Head of caudate nucleus (tissue), 42 donors: ENCODE measurements at places on chromosomes 7 and 10.

DNA sequence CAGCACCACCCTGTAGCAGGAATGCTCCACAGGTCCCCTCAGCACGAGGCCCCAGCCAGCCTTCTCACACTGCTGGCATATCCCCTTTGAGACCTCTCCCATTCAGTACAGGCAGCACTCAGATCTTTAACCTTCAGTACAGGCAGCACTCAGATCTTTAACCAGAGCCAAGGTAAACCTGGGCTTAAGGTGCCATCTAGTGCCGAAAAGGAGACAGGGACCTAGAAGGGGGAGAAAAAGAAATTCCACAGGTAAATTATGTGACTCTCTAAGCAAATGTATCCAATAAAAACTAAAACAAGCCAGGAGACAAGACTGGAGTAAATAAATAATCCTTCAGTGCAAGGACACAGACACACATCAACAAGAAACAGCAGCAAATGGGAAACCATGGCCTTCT lies 358.6 kb downstream of the PTPRN2 start:
- no peak for DNase-seq

DNA sequence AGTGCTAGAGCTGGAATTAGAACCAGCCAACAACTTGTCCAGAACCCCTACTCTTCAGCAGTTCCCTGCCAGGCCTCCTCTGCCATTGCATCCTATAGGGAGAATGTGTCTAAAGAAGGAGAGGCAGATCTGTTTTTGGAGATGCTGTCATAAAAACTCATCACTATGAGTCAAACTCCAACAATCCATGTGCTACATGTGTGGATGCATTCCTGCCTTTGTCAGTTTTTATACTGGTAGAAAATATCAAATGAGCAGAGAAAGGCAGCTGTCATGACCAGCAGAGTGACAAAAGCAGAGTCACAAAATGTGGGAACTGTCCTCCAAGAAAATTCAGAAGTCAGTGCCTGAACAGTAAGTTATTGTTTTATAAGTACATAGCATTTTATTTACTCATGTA lies 93.0 kb downstream of the ABLIM1 start:
- DNase-seq = no peak

GRCh38 chr7:34282271-34282670 lies 375.7 kb upstream of the NPSR1 start:
- no peak for DNase-seq

GRCh38 chr10:62005687-62006086 lies 104.2 kb downstream of the ARID5B start:
- DNase-seq = no peak

GRCh38 chr7:71442492-71443190 lies 310.7 kb downstream of the GALNT17 start:
- no peak for DNase-seq

- no peak for DNase-seq
Measured at GRCh38 chr10:132588301-132589013, 50.9 kb downstream of the INPP5A start.

GRCh38 chr10:20746856-20747255 lies 150.3 kb downstream of the NEBL start:
- no peak for DNase-seq

DNA sequence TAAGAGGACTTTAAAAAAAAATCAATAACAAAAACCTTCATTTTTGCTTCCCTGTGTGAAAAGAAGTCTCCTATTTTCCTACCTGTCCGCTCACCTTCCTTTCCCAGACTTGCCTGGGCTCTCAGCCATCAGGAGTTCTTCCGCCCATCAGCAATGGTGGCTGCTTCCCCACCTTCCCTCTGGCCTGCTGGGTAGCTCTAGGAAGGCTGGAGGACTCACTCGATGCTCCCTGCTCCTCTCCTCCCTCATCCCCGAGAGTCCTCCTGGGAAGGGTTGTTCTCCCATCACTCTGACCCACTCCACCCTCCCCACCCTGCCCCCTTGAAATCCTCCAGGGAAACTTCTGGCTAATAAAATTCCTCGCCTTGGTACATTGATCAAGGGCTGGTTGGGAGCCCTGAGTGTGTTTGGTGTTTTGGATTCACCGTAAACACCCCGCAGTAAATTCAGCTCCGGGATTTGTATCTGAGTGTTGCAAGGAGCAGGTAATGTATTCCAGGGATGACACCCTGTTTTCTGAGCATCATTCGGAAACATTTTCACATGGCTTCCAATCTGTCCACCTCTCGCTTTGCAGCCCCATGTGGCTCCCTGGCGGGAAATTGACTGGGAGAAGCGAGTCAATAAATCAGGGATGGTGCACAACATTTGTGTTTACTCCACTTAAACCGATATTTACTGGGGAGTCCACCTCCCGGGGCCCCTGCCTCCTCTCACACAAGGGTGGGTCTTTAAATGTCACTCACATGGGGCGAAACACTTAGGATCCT lies 126.4 kb upstream of the SDK1 start:
- DNase-seq = no peak

- DNase-seq = no peak
Measured at GRCh38 chr10:80545258-80545881, 7.7 kb downstream of the SH2D4B start.

GRCh38 chr10:116699049-116699448 lies 43.3 kb downstream of the HSPA12A start:
- no peak for DNase-seq

DNA sequence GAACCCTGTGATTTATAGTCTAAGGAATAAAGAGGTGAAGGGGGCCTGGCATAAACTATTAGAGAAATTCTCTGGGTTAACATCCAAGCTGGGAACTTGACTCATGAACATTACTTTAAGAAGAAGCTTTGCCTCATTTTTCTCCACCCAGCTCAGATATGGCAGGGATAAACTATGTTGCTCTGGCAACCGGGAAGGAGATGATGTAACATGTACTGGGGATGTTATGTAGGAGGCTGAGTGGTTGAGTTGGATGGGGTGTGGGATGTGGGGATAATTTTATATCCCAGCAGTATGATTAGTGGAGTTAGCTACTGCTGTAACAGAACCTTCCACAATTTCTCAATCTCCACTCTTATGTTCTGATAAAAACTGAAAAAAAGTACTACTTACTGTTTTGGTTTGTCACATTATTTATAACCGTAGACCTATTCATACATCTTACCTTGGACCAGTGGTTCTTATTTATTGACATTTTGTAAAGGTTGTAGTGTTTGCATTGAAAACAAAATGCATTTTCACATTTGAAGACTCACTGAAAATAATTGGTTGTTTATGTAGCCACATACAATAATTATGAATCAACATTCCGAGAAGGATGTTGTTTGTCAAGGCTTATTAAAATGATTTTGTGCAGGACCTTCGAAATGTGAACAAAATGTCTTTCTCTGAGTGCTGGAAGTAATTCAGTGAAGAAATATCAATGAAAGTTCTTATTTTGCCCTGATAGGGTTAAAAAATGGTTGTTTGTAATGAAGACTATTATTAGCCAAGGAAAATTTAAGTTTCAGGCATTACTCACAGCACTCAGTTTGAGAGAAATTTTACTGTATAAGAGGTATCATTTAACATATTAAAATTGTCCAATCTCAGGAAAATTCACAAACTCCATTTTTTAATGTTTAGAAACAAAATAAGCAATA lies 1.3 kb downstream of the OR2F2 start:
- peak; percentile 47 for DNase-seq

- no peak for DNase-seq
Measured at GRCh38 chr10:74329873-74330272, 178.9 kb downstream of the ADK start.

DNA sequence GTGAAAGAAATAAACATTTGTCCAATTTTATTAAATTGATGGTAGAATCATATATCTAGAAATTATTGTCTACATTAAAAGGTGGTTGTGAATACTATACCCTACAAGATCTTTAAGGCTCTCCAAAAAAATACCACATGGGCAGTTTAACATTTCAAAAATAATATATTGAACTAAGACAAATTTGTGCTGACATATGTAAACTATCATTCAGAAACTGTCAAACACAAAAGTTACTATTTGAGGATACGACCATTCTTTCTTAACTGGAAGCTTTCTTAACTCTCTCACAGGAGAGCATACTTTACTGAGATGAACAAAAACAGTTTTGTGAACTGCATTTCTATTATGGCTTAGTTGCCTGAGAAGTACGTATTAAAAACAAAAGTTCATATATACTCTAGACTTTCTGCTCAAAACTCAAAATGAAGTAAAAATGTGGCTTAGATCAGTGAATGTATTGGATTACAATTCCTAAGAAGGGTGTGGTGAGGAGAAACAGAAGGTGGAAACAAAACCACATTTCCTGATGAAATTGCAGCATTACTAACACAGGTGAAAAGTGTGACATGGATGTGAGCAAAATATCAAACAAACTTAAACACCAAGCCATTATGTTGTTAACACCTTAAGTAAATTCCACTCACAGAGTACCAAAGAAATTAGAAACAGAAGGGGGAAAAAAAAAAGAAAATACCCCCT lies 138.5 kb downstream of the SEMA3A start:
- DNase-seq = no peak

DNA sequence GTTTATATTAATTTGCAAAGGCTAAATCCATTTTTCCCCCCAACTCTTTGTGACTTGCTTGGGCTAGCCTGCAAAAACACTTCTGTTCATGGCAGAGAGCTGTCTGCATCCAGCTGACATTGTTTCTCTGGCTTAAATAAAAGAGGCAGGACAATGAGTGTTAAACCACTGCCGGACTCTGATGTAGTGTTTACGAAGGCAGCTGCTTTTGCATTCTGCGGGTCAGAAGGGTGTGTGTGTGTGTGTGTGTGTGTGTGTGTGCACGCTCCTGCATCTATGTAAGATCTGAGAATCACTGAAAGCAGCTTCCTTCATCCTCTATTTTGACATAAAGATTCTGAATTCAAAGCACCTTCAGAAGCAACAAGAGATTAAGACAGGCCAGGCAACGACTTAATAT lies 28.3 kb downstream of the NRP1 start:
- no peak for DNase-seq

DNA sequence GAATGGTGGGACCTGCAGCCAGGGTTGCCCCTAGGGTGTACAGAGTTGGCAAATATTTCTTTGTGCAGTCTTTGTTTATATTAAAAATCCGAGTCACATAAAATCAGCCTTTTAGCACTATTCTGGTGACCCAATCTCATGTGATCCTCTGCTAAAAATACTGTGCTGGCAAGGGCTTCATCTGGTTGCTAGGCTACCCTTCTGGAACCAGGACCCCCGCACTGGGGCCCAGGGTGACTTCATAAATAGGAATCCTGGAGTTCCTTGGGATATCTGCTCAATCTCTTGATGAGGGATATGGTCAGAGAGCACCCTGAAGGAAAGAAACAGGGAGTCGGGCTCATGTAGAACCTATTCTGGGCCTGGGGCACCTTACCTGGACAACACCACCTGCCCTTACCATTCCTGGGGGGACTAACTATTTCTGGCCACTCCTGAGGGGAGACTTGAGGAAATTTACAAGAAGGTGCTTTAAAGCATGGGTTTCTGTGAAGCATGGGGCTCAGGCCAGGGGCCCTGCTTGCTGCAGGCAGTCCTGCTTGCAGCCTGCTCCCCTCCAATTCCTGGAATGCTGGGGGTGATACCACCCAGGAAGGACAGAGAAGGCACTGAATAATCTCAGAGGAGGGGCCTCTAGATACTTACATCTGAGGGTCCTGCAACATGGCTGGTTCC lies 44.7 kb downstream of the SH2D4B start:
- DNase-seq = no peak

DNA sequence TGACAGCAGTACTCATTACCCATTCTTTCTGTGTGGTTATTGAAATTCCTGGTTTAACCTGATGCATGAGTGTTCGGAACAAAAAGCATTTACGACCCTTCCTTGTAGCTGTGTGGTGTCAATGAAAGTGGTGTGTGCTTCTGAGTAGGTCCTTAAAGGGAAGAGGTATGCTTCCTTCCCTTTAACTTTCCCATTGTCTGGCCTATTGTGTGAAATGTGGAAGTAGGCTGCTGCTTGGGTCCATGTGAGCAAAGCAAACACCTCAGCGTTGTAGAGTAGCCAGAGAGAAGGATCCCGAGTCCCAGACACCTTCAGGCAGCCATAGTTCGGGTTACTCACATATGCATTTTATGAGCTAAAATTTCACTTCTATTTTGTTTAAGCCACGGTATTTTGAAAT lies 74.7 kb downstream of the TSPAN12 start:
- no peak for DNase-seq

DNA sequence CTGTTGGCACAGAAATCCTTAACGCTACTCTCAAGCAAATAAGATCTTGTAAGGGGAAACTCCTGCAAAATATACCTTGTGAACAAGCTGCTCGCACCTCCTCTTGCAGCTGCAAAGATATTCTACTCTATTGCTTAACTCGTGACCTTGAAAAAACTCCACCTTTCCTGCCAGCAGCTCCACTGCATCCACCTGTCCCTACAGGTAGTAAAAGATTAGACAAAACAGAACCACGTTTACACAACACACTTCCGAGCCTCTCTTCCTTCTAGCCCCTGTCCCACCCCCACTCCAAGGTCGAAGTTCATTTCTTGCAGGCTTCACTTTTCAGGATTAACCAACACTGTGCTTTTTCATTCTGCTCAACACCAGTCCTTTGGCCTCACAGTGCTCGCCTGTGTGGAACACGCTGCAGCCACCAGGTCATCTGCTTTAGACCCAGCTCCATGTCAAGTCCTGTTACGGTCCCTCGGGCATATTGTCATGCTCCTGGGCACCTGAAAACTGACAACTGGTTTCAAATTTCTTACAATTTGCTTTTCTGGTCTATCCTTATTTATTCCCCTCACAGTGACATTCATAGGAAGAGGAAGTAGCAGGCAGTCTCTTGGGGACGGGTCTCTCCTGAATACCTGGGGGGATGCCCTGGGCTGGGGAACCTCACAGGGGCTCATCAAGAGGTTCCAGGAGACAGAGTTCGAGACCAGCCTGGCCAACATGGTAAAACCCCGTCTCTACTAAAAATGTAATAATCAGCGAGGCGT lies 165.8 kb upstream of the KLF14 start:
- DNase-seq = no peak

GRCh38 chr10:95414844-95415485 lies 124.2 kb upstream of the PDLIM1 start:
- no peak for DNase-seq

- no peak for DNase-seq
Measured at GRCh38 chr7:158779061-158780000, 50.0 kb downstream of the ESYT2 start.

- DNase-seq = no peak
Measured at GRCh38 chr10:3530346-3530745, 254.7 kb downstream of the KLF6 start.

DNA sequence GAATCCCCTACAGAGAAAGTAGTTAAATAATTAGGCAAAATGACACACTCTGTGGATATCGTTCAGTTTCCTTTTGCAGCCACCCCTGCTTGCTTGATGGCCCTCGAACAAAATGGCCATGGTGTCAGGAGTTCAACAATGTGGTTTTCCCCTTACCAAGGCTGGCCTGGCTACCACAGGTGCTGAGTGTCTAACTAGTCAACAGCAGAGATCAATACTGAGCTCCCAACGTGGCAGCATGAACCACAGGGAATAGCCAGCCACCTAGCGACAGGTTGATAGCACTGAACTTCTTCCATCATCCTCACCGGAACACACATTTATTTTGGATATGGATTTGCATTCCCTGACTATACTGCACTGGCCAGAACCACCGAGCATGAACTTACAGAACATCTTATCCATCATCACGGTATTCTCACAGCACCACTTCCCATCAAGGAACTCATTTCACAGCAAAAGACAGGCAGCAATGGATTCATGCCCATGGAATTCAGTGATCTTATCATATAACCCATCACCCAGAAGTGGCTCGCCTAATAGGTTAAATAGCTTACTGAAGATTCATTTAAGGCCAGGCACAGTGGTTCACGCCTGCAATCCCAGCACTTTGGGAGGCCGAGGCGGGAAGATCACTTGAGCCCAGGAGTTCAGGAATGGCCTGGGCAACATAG lies 6.3 kb downstream of the C10orf67 start:
- no peak for DNase-seq
